Left cardiac atrium (tissue), 4 donors: ENCODE measurements at places on chromosomes 5 and 9. TPM values are rescaled to one million over a fixed set of nuclear protein-coding genes. Genes with fewer than 3 reads are reported as not detected.
A peak's percentile ranks its signal among the peaks of the same experiment; 100 is the strongest.

GRCh38 chr9:138075961-138076649 lies 198.5 kb downstream of the CACNA1B start:
- no peak for DNase-seq

- DNase-seq: no peak
Measured at GRCh38 chr9:112489876-112490666, 3.4 kb downstream of the KIAA1958 start.

DNA sequence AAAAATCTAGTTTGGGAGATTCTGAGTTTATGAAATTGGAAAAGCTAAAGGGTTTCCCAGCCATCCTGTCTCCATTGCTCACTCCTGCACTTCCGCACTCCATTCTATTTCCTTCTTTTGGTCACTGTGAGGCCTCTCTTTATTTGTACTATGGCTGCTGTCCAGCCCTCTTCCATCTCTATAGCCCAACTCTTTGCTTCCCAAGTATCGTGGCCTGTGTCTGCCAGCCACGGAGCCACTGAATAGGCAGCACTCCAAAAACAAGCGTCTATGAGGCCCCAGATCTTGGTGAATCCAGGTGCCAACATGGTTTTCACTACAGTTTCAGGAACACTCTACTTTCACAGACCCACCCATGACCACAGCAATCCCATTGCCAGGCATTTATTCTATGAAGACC lies 37.2 kb downstream of the GRAMD2B start:
- no peak for DNase-seq

DNA sequence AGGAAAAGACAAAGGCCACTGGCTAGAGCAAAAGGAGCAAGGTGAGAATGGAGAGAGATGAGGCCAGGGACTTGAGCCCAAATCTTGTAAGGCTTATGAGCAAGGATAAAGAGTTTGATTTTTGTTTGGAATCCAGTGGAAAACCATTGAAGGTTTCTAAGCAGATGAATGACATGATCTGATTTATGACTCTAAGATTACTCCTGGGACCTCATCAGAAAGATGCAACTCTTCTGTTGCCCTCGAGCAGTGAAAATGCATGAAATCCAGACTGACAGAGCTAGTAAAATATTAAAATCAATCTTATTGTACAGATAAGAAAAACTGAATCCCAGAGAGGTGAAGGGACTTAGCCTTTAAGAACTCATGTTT lies 677 bp downstream of the MFAP3 start:
- no peak for DNase-seq

- no peak for DNase-seq
Measured at GRCh38 chr9:35792024-35792813, 828 bp downstream of the NPR2 start.

GRCh38 chr9:10008101-10008799 lies 604.6 kb downstream of the PTPRD start:
- no peak for DNase-seq

GRCh38 chr5:40909264-40909663 lies at the start of gene C7:
Gene C7 (plus strand): TSS chr5:40909497. CDS start chr5:40909611, 114 bp downstream.
- DNase-seq: no peak

- peak; percentile 77 for DNase-seq
Measured at GRCh38 chr5:138138949-138139780, at the start of gene NME5. Gene NME5 (minus strand): TSS chr5:138139428. CDS start chr5:138138780, 648 bp downstream.

- peak; percentile 28 for DNase-seq
Measured at GRCh38 chr5:56447232-56447631, 214.1 kb upstream of the ANKRD55 start.

- no peak for DNase-seq
Measured at GRCh38 chr9:77909306-77909705, 122.3 kb downstream of the GNAQ start.

DNA sequence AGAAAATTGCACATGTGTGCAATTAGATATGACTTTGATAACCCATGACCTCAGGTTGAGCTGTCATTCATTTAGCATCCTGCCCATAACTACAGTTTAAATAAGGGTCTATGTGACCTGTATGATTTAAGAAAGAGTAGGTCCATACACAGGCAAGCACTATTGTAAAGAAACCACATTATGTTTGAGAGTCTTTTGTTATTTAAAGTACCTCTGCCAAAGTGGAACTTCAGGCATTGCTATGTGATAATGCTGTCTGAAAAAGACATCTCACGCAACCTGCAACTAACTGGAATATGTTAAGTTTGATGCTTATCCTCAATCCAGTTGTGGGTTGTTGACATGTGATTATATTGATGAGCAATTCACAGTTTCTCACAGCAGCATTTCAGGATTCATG lies 317.0 kb downstream of the TMEM161B start:
- no peak for DNase-seq

- DNase-seq: no peak
Measured at GRCh38 chr9:38274800-38275199, 117.7 kb upstream of the ALDH1B1 start.

- no peak for DNase-seq
Measured at GRCh38 chr9:81470864-81471263, 218.5 kb downstream of the TLE1 start.

- peak; percentile 31 for DNase-seq
Measured at GRCh38 chr5:1522601-1523479, 920 bp downstream of the LPCAT1 start.

- peak; percentile 29 for DNase-seq
Measured at GRCh38 chr9:77896938-77897667, 134.5 kb downstream of the GNAQ start.

DNA sequence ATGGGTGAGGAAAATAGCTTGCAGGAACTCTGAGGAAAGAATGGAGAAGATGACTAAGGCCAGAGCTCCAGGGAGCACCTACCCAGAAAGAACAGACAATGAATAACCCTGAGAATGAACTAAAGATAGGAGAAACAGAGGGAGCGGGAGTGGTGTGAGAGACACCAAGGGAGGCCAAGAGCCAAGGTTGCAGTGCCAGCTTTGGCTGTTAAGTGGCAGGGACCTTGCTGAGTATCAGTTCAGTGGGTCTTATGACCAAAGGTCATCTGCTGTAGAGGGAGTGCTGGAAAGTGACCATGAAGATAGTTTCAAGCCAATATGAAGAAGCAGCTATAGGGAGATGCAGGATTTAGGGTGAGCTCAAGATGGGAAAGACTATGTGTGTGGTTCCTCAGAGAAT lies 16.7 kb downstream of the P4HA2 start:
- DNase-seq: no peak

- DNase-seq: no peak
Measured at GRCh38 chr5:102796009-102796408, 40.9 kb downstream of the PAM start.

- DNase-seq: no peak
Measured at GRCh38 chr9:91334053-91334452, 27.7 kb downstream of the AUH start.

GRCh38 chr9:93054758-93055704 lies 3.5 kb upstream of the SUSD3 start:
- DNase-seq: no peak

- no peak for DNase-seq
Measured at GRCh38 chr5:122753500-122753899, 21.4 kb upstream of the SNX2 start.

GRCh38 chr5:83090169-83090568 lies 12.8 kb downstream of the XRCC4 start:
- no peak for DNase-seq

- no peak for DNase-seq
Measured at GRCh38 chr9:131465401-131465800, 37.3 kb upstream of the POMT1 start.

- DNase-seq: no peak
Measured at GRCh38 chr9:19049917-19050636, 850 bp downstream of the RRAGA start.

- DNase-seq: no peak
Measured at GRCh38 chr5:174720612-174721529, 3.5 kb upstream of the MSX2 start.

GRCh38 chr5:142353071-142353472 lies 28.3 kb upstream of the SPRY4 start:
- no peak for DNase-seq

GRCh38 chr5:37637165-37637845 lies 202.5 kb downstream of the GDNF start:
- no peak for DNase-seq

- no peak for DNase-seq
Measured at GRCh38 chr9:121279776-121280388, 11.9 kb downstream of the GSN start.

GRCh38 chr5:113378081-113378480 lies 56.7 kb downstream of the TSSK1B start:
- no peak for DNase-seq

- DNase-seq: no peak
Measured at GRCh38 chr5:137610598-137610997, 111.5 kb upstream of the SPOCK1 start.

The RC3H2 gene
- 41.1 TPM for total RNA-seq

The MAN2A1 gene
- total RNA-seq: 15.4 TPM

The OMD gene
- total RNA-seq: 5.8 TPM

The DND1 gene
- 0.35 TPM for total RNA-seq

The CLIC3 gene
- total RNA-seq: 2.6 TPM

The ZNF879 gene
- 4.7 TPM for total RNA-seq

The SPINK6 gene
- not detected for total RNA-seq

The SPATA31C1 gene
- not detected for total RNA-seq

The MARCOL gene
- total RNA-seq: not detected

The HOMER1 gene
- total RNA-seq: 35.4 TPM

The ERAP2 gene
- total RNA-seq: 6.5 TPM

The SPINK13 gene
- total RNA-seq: not detected

The CDH10 gene
- 1.2 TPM for total RNA-seq
